ENCODE measurements at places on chromosomes 6 and 20.

- DNase-seq: no peak
Observed at GRCh38 chr20:47124181-47124717, 229.6 kb downstream of the EYA2 start.

- no peak for DNase-seq
Observed at GRCh38 chr20:12241065-12241464, 323.4 kb downstream of the BTBD3 start.

- no peak for DNase-seq
Observed at GRCh38 chr6:116066789-116067188, 6.1 kb upstream of the FRK start.

- DNase-seq: no peak
Observed at GRCh38 chr6:170542031-170542719, 10.9 kb downstream of the PSMB1 start.

DNA sequence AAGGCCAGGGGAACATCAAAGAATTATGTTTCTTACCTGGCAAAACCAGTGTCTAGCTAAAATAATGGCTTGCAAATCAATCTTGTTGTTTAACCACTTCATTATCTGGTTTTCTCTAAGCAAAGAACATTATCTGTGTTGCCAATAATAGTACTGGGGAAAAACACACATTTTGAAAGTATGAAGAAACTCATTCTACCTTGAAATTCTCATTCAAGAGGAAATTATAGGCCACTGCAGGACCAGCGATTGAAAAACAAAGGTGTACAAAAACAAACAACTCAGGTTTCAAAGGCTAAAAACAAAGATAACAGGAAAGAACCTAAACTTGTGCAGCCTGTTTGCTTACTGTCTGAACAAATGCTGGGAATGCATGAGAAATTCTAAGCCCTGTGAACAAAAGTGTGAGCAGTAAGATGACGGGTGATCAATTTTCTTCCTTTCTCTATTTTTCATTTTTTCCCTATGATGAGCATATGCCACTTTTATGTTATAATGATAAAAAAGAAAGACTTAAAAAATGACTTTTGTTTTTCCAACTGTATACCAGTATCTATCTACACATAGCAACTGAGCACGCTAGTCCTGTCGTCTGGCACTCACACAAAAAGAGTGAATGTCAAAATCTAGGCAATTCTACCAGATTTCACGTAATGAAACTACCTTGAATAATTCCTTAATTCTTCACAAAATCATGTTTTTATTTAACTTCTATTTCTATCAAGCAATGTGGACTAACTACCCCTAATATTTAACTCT lies 117.9 kb downstream of the SGK1 start:
- DNase-seq: no peak

- DNase-seq: no peak
Observed at GRCh38 chr6:158040051-158040803, 58.6 kb downstream of the SYNJ2 start.

- DNase-seq: no peak
Observed at GRCh38 chr6:106300944-106301343, 24.6 kb downstream of the ATG5 start.

- DNase-seq: no peak
Observed at GRCh38 chr6:142551274-142551811, 249.5 kb downstream of the ADGRG6 start.

GRCh38 chr6:169886631-169887227 lies 135.3 kb downstream of the ERMARD start:
- DNase-seq: no peak

GRCh38 chr20:22414305-22414742 lies 170.0 kb downstream of the FOXA2 start:
- DNase-seq: no peak

GRCh38 chr6:126380072-126380583 lies 40.2 kb downstream of the CENPW start:
- DNase-seq: no peak

GRCh38 chr6:38150021-38150420 lies 330.5 kb downstream of the ZFAND3 start:
- DNase-seq: no peak

GRCh38 chr20:37280403-37280802 lies 9.1 kb upstream of the MANBAL start:
- DNase-seq: no peak

DNA sequence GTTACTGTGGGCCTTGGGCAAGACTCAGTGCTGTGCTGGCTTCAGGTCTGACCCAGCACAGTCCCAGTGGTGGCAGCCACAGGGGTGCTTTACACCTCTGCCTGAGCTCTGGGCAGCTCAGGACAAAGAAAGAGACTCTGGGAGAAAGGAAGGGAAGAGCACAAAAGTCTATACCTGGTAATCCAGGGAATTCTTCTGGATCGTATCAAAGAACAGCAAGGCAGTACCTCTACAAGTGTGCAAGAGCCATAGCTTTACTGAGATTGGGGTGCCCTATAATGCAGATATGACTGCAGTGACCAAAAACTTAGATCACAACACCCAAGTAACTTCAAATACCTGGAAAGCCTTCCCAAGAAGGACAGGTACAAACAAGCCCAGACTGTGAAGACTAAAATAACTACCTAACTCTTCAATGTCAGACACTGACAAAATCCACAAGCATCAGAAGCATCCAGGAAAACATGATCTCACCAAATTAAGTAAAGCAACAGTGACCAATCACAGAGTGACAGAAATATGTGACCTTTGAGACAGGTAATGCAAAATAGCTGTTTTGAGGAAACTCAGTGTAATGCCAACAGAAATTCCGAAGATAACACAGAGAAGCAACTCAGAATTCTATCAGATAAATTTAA lies 47.9 kb upstream of the LIN28B start:
- DNase-seq: no peak

- DNase-seq: no peak
Observed at GRCh38 chr20:35497780-35498189, 31.7 kb downstream of the C20orf173 start.

DNA sequence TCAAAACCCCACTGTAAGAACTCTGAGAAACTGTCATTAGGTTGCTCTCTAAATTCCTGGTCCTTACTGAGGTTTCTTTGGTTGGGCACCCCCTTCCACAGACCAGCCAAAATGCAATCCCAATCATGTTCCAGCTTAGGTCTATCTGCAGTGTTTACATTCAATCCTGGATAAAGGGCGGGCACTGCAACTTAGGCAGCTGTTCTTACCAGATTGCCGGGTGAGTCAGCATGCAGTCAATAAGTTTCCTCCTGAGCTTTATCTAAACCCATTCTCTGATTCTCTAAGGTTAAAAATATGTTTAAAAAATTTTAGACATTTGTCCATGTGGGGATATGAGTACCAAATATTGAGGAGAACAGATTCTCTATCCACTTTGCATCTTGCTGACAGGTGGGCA lies 197.8 kb downstream of the HAO1 start:
- DNase-seq: no peak

DNA sequence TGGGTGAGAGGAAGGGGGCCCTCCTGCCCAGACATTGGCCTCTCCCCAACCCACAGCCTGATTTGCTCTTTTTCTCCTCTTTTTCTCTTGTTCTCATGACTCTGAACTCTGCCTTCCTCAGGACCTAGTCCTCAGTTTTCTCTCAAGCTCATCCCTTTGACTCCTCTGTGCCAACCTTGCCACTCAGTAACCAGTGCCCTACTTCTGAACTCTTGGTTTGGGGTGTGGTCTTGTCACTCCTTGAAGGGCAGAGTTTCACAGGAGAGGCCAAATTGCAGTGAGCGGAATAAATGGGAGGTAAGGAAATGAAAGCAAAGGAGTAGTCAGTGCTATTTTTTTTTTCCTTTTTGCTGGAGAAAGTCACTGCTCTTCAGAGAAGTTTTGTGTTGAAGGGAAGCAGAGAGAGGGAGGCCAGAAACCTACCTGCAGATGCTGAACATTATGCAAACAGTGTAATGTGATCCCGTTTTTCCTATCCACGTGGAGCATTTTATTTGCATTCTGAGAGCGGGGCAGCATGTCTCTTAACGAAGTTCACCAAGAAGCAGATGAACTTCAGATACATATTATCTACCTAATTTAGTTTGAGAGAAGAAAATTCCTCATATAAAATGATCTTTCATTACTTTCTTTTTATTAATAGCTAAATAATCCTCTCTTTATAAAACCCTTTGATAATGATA lies 26.9 kb downstream of the CFAP61 start:
- DNase-seq: no peak

GRCh38 chr6:148565321-148565926 lies 181.4 kb upstream of the UST start:
- no peak for DNase-seq

DNA sequence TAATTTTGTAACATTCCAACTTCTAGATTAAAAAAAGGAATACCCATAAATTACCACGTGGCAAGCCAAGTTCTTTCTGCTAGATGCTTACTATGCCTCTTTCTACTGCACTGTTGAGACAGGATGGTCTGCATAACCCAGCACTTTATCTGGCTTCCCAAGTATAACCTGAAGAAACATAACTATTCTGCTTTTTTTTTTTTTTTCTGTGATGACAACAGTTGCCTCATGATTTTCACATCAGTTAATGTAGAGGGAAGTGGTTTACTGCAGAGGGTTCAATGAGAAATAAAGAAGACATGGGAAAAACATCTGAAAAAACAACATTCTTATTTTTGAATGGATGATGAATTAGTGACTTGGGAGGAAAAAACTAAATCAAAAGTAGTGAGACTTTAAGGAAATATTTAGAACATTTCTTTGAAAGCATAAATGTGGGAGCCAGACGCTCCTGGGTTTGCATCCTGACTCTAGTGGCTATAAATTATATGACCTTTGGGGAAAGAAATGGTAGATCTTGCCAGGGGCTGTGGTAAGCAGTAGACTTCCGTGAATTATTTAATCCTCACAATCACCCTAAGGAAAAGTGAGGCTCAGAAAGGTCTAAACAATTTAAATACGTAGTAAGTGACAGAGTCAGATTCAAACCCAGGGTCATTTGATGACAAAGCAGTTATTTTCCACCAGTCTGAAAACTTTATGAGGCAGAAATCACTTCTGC lies 230.7 kb downstream of the PHACTR1 start:
- no peak for DNase-seq

GRCh38 chr6:76451926-76452709 lies 379.7 kb upstream of the IMPG1 start:
- DNase-seq: no peak

DNA sequence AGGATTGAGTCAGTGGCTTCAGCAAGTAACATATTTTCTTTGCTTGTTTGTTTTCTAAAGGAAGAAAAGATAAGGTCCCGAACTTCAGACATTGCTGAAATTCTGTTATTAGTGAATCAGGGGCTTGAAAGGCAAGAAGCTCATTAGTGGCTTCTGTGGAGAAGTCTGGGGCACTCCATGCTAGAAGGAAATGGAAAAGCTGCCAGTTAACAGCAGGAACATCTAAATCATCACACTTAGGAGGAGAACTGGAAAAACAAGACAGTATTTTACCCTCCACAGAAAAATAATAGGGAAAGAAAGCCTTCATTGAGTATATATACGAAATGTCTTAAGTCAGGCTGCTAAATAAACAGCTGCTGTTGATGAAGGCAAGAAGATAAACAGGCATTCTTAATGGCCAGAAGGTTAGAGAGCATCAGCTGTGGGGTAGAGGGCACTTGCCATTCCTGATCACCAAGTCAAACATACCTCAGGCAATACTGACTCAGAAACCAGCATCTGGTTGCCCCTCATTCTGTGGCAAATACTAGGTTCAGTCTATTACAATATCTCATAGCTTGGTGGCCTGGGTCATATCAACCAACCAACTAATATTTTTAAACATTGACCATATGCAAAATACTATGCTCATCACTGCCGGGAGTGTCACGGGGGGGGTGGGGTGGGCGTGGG lies 143.2 kb upstream of the TENT5A start:
- DNase-seq: no peak

- DNase-seq: no peak
Observed at GRCh38 chr6:124885171-124885570, 77.1 kb upstream of the RNF217 start.

DNA sequence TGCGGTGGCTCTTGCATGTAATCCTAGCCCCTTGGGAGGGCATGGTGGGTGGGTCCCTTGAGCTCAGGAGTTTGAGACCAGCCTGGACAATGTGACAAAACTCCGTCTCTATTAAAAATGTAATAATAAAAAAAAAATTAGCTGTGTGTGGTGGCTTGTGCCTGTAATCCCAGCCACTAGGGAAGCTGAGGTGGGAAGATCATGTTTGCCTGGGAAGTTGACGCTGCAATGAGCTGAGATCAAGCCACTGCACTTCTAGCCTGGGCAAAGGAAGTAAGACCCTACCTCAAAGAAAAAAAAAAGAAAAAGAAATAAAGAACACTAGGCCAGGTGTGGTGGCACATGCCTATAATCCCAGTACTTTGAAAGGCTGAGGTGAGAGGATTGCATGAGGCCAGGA lies 4.5 kb upstream of the SAMHD1 start:
- no peak for DNase-seq

DNA sequence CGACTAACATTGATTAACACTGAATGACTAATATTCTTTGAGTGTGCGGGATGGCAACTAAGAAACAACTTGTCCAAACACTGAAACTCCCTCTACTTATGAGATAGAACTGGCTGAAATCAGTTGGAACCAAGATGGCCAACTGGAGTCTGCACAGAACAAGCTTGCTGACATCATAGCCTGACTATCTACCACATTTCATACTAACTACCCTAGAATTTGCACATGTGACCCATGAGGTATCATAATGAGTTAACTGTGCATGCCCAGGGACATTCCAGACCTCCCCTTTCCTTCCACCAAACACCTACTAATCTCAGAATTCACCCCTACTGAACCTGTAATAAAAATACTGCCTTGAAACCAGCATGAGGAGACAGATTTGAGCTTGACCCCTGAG lies 43.2 kb downstream of the PHIP start:
- no peak for DNase-seq

GRCh38 chr6:55447891-55448290 lies 120.6 kb downstream of the GFRAL start:
- no peak for DNase-seq

DNA sequence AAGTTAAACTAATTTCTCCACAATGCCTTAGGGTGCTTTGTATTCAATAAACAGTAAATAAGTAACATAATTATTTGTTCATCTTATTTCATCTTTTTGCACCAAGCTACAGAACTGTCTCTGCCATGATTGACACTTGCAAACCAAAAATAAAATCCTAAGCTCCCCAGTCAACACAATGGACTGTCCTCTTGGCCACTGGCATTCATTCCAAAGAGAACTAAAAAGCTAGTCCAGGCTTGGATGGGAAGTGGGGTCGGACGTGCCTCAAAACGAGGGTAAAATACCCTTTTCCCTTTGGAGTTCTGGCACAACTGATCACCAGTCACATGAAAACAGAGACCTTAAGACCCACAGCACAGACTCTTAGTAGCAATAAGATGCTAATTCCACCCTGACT lies 66.4 kb upstream of the THBS2 start:
- DNase-seq: no peak
